Adrenal gland (tissue), 19 donors: ENCODE measurements at places on chromosomes 12 and 14. TPM values are rescaled to one million over a fixed set of nuclear protein-coding genes. Genes with fewer than 3 reads are reported as not detected.

The FIGNL2 gene
- total RNA-seq = not detected

The DHRS2 gene
- not detected for total RNA-seq

DNA sequence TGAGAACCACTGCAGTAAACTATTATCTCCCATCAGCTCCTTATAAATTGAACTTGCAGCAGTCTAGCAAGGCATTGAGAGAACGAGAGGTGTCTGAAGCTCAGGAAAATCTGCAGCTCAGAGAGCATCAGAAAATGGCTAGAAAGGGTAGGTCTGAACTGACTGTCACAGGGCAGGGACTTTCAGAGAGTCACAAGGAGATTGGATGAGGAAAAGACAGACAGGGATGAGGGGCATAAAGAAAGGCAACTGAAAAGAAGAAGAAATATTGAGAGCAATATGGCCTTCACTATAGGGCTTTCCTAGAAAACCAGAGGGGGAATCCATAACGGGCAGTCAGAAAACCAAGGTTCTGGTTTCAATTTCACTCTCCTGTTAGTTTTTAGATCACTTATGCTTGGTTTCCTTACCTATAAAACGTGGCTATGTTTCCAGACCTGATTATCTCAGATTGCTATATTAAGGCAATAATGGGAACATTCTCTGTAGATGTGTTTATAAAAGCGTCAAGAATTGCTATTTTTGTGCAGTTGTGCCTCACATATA is 40.9 kb downstream of the PDE6H start:
- no peaks in the 10 kb centered on the region for H3K4me1 ChIP-seq
- H3K27me3 ChIP-seq = no peaks in the 10 kb centered on the region
- no peak for DNase-seq
- H3K36me3 ChIP-seq = no peaks in the 10 kb centered on the region
- no peak overlapping the region for H3K4me3 ChIP-seq

DNA sequence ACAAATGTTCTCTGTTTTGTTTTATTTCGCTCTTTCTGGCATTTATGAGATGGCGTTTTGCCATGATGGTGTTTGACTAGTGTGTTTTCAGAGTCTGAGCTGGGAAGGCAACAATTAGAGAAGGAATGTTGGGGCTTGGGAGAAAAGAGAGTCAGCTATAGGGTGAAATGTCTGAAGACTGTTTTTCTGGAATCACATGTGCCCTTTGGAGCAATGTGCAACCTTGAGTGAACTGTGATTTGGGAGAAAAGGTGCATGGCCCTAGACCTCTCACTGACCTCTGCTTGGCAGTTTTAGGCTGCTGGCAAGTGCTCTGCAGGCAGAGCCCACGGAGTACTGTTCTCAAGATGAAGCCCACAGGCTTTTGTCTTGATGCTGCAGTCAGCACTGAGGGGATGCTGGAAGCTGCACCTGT is 379.9 kb upstream of the PDE3A start:
- H3K27ac ChIP-seq = no peak overlapping the region
- no peak overlapping the region for H3K4me3 ChIP-seq
- H3K27me3 ChIP-seq = no peaks in the 10 kb centered on the region
- no peak for DNase-seq
- H3K36me3 ChIP-seq = no peaks in the 10 kb centered on the region
- no peaks in the 10 kb centered on the region for H3K4me1 ChIP-seq

DNA sequence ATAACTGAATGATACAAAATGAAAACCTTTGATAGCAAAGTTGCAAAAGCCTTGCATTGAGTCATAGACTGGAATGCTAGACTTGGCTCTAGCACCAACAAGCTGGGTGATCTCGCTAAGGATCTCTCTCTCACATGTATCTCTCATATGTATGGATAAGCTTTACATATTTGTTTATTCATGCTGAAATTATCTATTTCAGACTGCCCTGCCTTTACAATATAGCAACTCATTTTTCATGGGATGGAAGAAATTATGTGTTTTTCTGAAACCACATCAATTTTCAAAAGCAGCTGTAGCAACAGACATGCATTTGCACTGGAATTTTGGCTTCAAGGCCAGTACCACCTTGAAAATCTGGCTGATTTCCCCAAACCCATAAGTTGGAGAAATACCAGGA is 11.4 kb downstream of the RERG start:
- peaks cover 30% of the 10 kb centered on the region for H3K4me1 ChIP-seq
- no peak overlapping the region for H3K4me3 ChIP-seq
- H3K36me3 ChIP-seq = no peaks in the 10 kb centered on the region
- peak; percentile 62 for DNase-seq
- no peaks in the 10 kb centered on the region for H3K27me3 ChIP-seq
